Bronchial epithelial cell (primary cell): ENCODE measurements at places on chromosomes 5 and 9. TPM values are rescaled to one million over a fixed set of nuclear protein-coding genes. Genes with fewer than 3 reads are reported as not detected.
A peak's percentile ranks its signal among the peaks of the same experiment; 100 is the strongest.

Gene ZNF883
- total RNA-seq, result 0.53 and 1.2 TPM in 2 replicates

DNA sequence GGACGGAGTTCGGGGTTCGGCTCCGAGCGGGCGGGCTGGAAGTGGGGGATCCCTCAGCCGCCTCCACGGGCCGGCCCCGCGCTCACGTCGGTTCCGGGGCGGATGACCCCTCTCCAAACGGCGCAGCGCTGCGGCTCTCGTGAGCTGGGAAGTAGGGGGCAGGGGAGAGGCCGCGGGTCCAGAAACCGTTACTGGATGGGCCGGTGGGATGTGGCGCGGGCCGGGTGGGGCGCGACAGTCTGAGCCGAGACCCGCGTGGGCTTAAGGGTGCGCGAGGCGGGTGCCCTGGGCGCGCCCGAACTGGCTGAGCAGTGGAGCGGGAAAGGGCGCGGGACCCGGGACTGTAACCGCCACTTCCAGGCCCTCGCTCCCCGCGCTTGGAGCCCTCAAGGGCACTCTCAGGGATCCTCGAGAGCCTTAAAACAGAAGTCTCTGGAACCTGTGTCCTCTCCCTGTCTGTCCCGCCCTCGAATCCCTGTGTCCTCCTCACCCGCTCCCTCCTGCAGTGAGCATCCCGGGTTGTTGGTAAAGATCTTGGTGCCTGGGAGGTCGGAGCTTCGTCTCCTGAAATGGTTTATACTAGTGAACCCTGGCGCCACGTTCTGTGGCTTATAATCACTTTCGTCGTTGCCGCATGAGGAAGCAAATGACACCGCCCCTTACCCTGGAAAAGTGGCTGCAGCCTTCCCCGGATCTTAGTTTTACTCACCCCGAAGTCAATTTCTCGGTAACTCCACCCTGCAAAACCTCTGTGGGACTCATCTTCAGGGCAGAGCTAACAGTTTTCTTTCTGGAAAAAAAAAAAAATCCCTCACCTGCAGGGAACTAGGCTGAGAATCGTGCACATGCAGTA is 571 bp upstream of the MARCHF11 start:
- no peak for DNase-seq

GRCh38 chr5:148864113-148864841 is 37.9 kb downstream of the ADRB2 start:
- no peak for DNase-seq

Gene BAAT
- 0.13 and 0.26 TPM in 2 replicates for total RNA-seq

DNA sequence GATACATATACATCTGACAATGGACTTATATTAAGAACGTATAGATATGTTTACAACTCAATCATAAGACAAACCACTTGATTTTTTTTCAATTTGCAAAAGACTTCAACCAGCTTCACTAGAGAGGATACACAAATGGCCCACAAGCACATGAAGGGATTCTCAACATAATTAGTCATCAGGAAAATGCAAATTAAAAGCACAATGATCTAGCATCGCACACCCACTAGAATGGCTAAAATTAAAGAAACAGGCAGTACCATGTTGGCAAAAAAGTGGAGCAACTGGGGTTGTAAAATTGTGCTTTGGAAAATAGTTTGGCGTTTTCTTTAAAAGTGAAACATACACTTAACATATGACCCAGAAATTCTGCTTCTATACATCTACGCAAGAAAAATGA is 80.0 kb upstream of the TRIO start:
- DNase-seq, result peak; percentile 23

DNA sequence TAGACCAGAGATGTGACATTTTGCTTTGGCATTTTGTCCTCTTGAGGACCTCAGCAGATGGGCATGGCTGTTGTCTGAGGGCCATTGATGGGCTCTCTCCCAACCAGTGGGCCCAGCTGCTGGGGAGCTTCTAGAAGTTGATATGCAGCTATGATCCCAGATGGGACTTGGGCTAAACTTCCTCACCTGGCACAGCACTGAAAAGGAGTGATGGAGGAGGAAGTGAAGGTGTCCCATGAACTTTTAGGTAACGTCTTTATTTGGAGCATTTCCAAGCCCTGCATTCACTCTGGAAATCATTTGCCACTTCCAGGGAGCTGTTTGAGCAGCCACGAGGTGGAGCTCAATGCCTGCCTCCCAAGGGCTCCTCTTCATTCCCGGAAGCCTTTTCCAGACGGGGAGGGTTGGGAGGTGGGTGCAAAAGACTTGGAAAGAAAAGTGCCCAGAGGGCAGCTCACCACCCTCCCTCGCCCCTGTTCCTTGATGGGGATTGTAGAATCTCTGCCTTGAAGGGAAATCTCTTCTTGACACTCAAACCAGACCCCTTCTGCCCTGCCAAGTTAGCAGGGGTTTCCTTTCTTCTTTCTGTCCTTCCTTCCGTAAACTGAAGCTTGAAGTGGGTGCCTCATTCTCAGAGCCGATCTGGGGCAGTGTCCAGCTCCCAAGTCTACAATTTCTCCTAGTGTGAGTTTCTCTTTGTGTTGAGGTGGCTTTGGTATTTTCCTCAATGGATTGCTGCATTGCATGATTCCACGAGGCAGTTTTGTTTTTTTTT is 18.1 kb upstream of the NEUROG1 start:
- DNase-seq, result peak; percentile 60

GRCh38 chr5:51181208-51181894 is 201.9 kb upstream of the ISL1 start:
- DNase-seq, result no peak

DNA sequence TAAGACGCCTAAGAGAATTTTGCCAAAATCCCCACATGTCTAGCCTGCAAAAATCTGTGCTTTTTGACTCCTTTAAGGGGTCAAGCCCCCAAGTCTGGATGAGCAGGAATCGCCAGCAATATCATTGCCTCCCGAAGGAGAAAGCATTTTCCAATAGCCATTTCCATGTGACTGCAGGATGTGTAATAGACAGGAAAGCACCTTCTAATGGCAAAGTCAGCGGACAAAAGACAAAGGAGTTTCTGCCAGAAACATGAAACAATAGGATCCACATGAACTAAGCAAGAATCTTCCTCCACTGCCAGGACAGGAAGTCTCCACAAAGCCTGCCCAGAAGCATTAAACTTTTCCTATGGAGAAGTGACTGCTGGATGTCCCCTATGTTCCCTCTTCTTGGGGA is 177.1 kb upstream of the PCSK5 start:
- DNase-seq, result no peak

DNA sequence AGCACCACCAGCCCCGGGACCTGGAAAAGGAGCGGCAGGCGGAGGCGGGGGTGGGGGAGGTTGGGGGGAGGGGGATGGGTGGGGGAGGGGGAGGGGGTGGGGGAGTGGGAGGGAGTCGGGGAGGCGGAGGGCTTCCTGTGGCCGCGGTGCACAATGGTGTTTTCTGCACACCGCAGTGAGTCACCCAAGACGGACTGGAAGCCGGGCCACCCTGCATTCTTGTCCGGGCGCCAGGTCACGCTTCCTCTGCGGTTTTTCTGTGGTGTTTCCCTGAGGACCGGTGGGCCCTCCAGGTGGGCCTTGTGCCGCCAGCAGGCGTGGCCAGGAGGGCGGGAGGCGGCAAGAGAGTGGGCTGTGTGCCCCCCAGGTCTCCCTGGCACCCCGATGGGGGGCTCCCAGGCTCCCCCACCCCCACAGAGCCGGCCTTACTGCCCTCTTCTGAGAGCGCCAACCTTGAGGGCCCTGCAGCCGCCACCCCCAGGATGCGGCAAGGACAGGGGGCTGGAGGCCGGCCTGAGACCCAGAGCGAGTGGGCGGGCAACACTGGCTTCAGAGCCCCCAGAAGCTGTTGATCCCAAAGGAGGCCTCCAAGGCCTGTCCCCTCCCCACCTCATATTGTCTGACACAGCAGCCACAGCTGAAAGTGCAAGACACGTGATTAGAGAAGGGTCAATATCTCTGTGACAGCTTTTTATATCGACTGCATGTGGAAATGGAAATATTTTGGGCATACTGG is 11.1 kb downstream of the EXD3 start:
- peak; percentile 72 for DNase-seq

DNA sequence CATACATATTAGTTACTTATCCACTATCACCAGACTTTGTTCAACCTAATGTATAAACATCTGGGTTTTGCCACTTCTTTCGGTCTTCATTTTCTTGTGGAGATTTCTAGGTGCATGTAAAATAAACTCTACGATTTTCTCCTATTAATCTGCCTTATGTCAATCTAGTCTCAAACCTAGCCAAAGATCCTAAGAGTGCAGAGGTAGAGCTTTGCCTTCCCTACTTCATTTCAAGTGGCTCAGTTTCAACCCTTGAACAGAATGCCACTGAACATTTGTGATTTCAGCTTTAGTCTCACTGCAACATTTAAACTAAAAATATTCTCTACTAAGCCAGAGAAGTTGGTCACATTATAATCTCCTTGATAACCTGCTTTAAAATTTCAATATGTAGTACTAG is 94.0 kb downstream of the EDIL3 start:
- no peak for DNase-seq

DNA sequence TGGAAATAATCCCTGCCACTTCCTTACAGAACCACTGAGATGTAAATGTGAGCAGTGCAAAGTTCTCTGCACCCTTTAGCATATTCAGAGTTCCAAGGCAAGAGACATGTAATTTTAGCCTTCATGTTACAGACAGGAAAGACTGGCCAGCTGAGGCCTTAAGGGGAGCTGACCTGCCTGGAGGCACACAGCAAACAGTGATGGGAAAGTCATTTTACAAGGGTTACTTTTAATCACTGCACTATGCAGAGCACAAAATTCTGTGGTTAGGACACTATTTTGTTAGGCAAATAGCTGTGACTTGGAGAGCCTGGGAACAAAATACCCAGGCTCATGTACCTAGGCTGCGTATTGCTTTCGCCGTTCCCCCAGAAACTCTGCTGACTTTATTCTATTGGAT is 30.2 kb upstream of the TNIP1 start:
- no peak for DNase-seq
